Smooth muscle cell of bladder (primary cell): ENCODE measurements at places on chromosomes 3 and 15. TPM values are rescaled to one million over a fixed set of nuclear protein-coding genes. Genes with fewer than 3 reads are reported as not detected.

SLC12A1 gene
- not detected in 2 replicates for total RNA-seq

TGM4 gene
- not detected in 2 replicates for total RNA-seq

CHRFAM7A gene
- 0.14 TPM in 1 of 2 replicates, not detected in the other for total RNA-seq

PSMD6 gene
- 92.4 and 94.0 TPM in 2 replicates for total RNA-seq

SLMAP gene
- 37.1 and 39.7 TPM in 2 replicates for total RNA-seq

IL16 gene
- 0.46 and 1.6 TPM in 2 replicates for total RNA-seq

LRRN1 gene
- not detected in 2 replicates for total RNA-seq

ST8SIA2 gene
- total RNA-seq = not detected in 2 replicates

SCAMP5 gene
- 1.6 and 3.0 TPM in 2 replicates for total RNA-seq

MINAR1 gene
- 0.57 and 0.65 TPM in 2 replicates for total RNA-seq

ARHGEF26 gene
- total RNA-seq = 1.8 and 2.5 TPM in 2 replicates

MRPS11 gene
- total RNA-seq = 36.6 and 39.3 TPM in 2 replicates

IL20RB gene
- 2.7 and 12.5 TPM in 2 replicates for total RNA-seq

KIF7 gene
- 13.1 and 18.7 TPM in 2 replicates for total RNA-seq

CPNE9 gene
- total RNA-seq = not detected in 2 replicates

C3orf22 gene
- not detected in 2 replicates for total RNA-seq

SLC25A36 gene
- 75.3 and 94.4 TPM in 2 replicates for total RNA-seq

UROC1 gene
- not detected in 2 replicates for total RNA-seq

PML gene
- total RNA-seq = 17.2 and 21.2 TPM in 2 replicates

PPP2R3A gene
- 7.0 and 7.5 TPM in 2 replicates for total RNA-seq

CFAP100 gene
- total RNA-seq = not detected in 2 replicates

BCHE gene
- total RNA-seq = 0.28 and 1.6 TPM in 2 replicates

NMB gene
- 1.8 and 2.4 TPM in 2 replicates for total RNA-seq

KIF15 gene
- 1.5 and 1.8 TPM in 2 replicates for total RNA-seq
